ENCODE measurements at places on chromosomes 7 and 10. TPM values are rescaled to one million over a fixed set of nuclear protein-coding genes. Genes with fewer than 3 reads are reported as not detected.

DNA sequence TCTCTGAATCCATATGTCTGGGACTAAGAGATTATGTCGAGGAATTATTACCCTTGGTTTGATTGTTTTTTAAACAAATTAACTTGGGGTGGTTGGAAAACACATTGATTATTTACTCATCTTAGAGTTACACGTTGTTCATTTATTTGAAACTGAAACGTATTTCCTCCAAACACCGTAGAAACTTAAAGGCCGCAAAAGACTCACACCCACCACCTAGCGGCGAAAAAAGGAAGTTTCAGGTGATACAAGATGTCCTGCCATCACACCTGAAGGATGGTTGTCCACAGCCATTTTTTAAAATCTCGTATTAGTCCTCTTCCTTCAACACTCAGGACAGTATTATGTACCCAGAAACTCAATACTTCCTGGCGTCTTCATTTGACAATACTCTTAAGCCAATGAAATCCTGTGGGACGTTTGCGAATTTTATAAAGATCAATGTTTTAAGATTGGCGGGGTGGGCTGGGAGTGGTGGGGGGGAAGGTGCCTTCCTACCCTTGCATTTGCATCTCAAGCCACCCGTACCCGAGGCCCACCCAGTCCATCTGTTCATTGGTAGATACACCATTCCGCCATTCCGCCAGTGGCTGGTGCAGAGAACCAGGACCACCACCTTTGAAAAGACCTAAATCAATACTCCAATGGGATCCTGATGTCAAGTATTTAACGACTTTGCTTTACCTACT, 1.4 kb upstream of the LCOR start:
- no peak for DNase-seq

DNA sequence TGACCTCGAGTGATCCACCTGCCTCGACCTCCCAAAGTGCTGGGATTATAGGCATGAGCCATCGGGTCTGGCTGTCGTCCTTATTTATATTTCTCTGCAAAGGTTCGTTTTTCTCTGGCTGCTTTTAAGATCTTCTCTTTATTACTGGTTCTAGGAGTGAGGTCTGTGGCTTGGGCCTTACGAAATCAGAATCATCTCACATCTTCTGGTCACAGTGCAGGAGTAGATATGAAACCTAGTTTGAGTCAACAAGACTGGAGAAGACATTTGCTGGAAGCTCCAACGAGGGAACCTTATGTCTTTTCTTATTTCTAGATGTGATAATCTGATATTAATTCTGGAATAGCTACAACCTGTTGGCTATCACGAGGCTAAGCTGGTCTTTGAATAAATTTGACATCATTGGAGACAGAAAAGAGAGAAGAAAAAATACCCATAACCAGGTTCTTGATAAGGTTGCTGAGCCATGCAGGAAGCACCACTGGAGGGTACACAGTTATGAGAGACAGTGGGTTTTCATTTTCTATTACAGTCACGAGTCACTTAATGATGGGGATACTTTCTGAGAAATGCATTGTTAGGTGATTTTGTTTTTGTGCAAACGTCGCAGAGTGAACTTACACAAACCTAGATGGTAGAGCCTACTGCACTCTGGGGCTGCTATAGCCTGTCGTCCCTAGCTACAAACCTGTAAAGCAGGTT, 25.6 kb upstream of the IL15RA start:
- DNase-seq, result no peak

- no peak for DNase-seq
Measured at GRCh38 chr7:10874666-10875065, 99.0 kb upstream of the PHF14 start.

DNA sequence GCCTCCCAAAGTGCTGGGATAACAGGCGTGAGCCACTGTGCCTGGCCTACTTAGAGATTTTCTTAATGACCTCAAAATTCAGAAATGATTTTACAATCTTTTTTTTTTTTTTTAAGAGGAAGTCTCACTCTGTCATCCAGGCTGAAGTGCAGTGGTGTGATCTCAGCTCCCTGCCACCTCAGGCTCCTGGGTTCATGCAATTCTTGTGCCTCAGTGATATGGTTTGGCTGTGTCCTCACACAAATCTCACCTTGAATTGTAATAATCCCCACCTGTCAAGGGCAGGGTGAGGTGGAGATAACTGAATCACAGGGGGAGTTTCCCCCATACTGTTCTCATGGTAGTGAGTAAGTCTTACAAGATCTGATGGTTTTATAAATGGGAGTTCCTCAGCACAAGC, 159.9 kb downstream of the DNAJC1 start:
- no peak for DNase-seq

- DNase-seq, result no peak
Measured at GRCh38 chr7:28336806-28337205, 75.5 kb upstream of the CREB5 start.

DNA sequence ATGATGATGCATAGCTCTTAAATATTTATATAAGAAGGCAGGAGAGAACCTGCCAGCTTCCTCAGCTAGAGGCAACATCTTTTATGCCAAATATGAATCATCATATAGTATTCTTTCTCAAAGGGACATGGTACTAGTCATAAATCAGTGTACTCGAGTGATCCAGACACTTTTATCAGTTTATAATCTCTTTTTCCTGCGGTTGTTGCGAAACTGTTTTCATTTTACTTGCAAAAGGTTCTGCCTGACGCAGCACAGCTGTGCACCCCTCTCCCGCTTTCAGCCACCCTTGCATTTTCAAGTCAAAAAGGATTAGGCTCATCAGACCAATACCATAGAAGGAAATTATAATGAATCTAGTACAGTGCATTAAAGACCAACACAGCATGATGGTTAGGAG, 332.3 kb upstream of the PRKCQ start:
- no peak for DNase-seq

- DNase-seq, result no peak
Measured at GRCh38 chr7:1407892-1408291, 51.4 kb downstream of the MICALL2 start.

DNA sequence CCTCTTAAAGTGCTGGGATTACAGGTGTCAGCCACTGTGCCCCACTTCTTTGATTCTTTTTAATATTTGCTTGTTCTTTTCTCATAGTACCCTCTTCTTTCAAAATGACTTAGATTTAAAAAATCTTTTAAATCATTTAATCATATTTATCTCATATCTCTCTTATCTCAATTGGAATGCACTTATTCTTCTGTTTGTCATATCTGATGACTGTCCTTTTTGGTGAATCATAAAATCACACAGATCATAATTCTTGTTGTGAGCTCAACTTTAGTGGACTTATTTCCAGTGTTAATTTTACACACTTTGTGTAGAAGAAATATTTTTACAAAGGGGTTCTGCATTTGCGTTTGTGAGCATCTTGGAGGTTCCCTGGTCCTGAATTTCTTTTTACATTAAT, 220.3 kb upstream of the SLC26A5 start:
- DNase-seq, result no peak

DNA sequence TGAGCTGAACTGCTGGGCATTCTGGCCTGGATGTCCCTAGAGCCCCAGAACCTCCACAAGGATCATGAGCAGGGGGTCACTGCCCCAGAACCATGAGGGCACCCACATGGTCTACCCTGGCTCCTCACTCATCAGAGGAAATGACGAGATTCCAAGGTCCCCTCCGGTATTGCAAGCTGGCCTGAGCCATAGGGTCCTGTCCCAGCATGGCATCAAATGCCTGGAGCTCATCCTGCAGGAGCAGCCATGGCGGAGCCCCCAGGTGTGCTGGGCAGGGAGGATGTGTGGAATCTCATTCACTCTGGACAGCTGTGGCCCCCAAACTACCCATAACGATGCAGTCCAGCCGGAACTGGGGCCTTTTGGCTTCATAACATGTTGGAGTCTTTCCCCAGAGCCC, 66.6 kb upstream of the ANTXRL start:
- DNase-seq, result no peak

DNA sequence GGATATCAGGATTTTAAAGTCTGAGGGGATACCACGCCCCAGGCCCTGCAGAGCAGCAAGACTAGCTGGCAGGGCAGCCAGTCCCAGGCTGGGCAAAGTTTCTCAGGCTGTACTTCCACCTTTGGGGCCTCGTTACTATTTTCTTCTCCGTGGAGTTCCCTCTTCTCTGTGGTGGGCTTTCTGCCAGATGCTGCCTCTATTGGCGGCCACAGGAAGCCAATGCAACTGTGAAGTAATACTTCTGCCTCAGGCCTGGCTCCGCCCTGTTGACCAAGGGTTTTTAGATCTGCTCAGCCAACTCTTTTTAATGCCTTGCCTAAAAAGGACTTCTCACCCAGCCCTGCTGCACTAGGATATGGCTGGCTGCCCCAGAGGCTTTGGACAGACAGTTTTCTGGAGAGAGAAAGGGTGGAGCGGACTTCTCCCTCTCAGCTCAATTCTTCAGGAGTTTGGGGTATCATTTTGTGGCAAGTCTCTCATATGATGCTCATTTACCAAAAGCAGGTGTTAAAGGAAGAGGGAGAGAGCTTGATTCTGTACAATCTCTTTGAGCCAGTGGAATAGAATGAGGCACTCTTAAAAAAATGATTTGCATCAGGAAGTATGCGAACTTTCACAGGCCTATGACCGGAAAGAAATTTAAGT, 67.4 kb downstream of the HHEX start:
- peak; percentile 83 for DNase-seq

GRCh38 chr7:87057210-87057609, 2.2 kb downstream of the ELAPOR2 start:
- DNase-seq, result no peak

- DNase-seq, result no peak
Measured at GRCh38 chr10:91191584-91191919, 28.9 kb upstream of the PCGF5 start.

DNA sequence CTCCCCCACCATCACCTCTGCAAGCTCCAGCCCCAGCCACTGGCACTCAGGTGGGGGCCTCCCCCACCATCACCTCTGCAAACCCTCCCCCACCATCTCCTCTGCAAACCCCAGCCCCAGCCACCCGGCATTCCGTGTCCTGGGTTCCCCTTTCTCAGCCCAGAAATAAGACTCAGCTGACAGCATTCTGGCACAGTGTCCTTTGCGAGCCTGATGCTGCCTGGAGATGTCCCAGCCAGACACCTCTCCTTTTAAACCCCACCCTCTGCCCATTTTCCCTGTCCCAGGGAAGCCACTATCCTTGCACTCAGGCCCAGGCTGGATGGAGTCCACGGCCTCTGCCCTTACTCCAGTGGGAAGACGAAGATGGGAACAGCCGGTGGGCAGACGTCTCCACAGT, 49.8 kb downstream of the ELFN1 start:
- DNase-seq, result no peak

DNA sequence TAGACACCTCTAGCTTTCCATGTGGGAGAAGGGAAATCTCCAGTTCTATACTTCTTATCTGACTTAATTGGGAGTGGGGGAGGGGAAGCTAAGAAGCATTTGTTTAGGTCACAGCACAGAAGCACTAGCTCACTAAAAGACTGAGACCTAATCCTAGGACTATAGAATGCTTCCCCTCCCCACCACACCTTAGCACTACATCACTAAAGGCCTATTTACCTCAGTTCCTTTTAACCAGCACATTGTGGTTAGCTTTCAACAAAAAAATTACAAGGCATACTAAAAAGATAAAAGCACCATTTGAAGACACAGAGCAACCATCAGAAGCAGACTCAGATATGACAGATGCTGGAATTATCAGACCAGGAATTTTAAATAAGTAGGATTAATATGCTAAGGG, 53.8 kb upstream of the ADRA2A start:
- DNase-seq, result no peak

Gene IDI2
- not detected for total RNA-seq

Gene CPA5
- not detected for total RNA-seq

Gene PNLIPRP2
- total RNA-seq, result not detected

Gene NRG3
- total RNA-seq, result 0.04 TPM

Gene NUDT13
- total RNA-seq, result 1.2 TPM

Gene VAX1
- not detected for total RNA-seq

Measured in pulmonary artery endothelial cell (primary cell).